ENCODE measurements at places on chromosomes 13 and 19.

GRCh38 chr19:45889210-45889885, 3.4 kb upstream of the IRF2BP1 start:
- no peak for DNase-seq

DNA sequence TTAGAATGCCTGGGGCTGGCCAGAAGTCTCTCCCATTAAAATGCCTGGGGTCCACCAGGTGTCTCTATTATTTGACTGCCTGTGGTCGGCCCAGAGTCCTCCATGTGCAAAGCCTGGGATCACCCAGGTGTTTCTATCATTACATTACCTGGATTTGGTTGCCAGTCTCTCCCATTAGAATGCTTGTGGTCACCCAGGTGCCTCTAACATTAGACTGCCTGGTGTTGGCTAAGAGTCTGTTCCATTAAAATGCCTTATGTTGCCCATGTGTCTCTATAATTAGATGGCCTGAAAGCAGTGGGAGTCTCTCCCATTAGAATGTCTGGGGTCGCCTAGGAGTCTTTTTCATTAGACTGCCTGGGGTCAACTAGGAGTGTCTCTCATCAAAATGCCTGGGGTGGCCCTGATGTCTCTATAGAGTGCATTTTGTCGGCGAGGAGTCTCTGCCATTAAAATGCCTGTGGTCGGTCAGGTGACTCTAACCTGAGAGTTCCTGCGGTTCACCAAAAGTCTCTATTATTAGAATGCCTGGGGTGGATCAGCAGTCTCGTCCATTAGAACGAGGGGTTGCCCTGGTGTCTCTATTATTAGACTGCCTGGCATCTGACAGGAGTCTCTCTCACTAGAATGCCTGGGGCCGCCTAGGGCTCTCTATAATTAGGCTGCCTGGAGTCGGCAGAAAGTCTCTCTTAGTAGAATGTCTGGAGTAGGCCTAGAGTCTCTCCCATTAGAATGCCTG, 1540.5 kb downstream of the UQCRFS1 start:
- DNase-seq, result no peak

DNA sequence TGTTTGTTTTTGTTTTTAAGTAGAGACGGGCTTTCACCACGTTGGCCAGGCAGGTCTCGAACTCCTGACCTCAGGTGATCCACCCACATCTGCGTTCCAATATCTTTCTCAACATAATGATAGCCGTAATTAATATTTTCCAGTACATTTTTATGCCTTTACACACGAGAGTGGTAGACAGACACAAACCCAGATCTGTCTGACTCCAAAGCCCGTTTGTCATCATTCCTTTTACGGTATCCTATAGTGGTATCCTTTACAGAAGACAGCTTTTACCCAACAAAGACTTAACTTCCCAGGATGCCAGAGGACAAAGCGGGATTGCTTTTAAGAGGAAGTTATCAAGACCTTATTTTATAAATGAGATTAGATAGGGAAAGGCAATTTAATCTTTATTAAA, 59.8 kb downstream of the IPO5 start:
- no peak for DNase-seq

DNA sequence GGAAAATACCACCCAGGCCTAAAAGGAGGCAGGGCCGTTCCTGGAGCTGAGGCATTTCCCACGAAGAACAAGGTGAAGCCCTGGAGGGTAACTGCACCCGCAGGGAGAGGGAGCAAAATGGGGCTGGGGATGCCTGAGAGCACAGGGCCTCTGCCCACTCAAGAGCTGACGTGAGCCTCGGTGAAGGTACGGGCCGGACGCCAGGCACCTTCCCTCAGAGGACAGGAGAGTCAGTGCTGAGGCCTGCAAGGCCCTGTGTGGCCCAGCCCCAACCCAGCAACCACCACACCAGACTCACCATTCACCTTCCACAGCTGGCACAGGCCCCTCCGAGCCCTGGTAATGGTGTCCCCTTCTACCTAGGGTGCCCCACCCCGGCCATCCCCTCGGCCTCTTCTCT, 36.3 kb downstream of the DNMT1 start:
- no peak for DNase-seq

DNA sequence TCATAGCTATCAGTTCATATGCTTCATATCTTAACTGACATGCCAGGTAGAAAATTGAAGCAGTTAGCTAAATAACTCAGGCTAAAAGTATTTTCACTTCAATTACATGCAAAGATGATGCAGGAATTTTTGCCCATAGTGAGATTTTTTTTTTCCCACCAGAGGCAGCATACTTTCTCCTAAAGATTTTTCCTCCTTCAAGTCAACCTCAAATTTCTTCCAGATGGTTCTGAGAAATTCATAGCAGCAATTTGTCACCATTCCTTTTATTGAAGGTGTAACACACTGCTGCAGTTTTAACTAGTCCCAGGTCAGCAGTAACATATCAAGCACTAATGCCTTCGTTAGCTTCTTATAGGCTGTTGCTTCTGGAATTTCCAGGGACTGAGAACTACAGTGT, 141.9 kb downstream of the SUCLA2 start:
- no peak for DNase-seq

GRCh38 chr13:112838842-112839117, 130.2 kb upstream of the MCF2L start:
- DNase-seq, result no peak

DNA sequence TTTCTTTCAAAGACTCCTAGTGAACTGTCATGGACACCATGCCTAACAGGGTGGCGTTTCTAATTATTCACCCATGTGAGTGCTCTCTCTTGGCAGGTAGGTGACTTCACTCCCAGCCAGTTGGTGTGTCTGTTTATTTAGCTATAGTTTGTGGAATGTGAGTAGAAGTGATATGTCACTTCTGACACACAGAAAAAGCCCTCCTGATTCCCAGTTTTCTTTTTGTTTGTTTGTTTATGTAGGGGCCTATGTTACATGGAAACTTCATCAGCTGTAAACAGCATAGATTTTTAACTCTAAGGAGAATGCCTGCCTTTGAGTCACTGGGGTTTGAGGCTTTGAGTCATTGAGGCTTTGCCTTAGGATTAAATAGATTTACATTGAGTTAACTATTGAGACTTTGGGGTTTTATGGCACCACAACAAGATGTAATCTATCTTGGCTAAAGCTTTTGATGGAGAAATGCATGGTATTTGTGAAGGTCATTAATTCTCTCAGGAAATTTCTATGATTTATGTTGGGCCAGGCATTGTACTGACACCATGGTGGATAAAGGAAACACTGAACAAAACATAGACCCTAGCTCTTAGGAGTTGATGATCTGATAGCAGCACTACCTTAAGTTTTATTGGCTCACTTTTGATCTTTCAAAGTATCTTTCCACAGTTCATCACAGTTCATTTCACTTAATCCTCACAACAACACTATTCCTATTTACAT, 45.3 kb downstream of the UFM1 start:
- DNase-seq, result no peak

DNA sequence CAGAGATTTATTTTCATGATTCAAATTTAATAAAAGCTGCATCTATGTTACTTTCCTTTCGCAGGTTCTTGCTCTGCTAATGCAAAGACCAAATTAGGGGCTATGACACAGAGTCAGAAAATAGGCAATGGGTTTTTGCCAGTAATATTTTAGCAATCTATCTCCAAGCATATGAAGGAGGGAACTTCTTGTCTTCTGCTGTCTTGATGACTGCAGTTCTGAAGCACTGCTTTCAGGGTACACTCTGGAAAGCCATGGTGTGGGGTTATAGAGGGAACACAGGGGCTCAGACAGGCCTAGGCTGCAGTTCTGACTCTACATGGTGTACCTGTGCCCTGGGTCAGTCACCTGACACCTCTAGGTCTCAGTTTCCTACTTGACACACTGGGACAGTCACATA, 263.4 kb downstream of the DNAJC15 start:
- no peak for DNase-seq

- DNase-seq, result no peak
These were observed 58.1 kb upstream of the KLF2 start for GRCh38 chr19:16266586-16266942.

GRCh38 chr13:39452834-39453233, 150.2 kb downstream of the LHFPL6 start:
- DNase-seq, result no peak

GRCh38 chr13:59112221-59112718, 1051.5 kb downstream of the DIAPH3 start:
- DNase-seq, result no peak

DNA sequence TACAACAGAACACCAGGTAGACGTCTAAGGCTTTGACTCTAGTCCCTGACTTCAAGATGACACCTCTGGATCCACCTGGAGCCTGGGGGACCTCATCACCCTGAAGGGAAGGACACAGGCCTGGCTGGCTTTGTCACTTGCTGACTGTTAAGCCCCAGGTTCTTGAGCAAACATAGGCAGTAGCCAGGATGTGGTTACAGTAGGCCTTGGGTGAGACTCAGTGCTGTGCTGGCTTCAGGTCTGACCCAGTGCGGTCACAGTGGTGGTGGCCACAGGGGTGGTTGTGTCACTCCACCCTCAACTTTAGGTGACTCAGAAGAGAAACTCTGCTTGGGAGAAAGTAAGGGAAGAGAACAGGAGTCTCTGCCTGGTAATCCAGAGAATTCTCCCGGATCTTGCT, 497.8 kb downstream of the UQCRFS1 start:
- DNase-seq, result no peak

DNA sequence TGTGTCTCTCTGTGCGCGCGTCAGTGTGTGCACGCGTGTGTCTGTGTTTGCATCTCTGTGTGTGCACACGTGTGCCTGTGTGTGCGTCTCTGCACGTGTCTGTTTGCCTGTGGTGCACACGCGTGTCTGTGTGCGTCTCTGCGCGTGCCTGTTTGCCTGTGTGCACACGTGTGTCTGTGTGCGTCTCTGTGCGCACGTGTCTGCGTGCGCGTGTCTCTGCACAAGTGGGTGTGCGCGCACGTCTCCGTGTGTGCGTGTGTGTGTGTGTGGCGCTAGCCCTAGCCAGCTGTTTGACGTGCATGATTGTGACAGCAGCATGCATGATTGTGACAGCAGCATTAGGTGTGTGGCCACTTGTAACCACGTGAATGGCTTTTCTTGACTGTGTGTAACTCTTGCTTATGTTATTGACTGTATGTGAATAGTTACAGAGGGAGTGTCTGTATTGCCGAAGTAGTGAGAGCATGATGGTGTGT, 31.1 kb downstream of the ZNF146 start:
- DNase-seq, result no peak

DNA sequence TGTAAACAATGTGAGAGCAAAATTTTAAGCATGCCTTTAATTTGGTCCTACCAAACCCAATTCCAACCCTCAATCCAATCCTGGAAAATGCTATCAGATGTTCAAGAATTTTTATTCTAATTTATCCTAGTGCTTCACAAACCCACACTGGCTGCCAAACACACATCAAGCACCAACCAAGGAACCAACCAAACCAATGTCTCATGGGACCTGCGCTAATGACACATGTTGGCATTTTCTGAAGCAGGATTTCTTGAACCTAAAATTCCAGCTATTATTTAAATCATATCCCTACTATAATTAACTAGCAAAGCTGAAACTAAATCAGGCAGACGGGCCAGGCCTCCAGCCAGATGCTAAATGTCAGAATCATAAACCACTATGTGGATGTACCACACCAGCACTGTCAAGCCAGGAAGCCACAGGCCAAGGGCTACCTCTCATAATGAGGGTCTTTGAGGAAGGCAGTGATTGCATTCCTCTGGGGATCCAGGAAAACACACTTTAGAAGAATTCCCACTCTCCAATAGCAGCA, 5.8 kb downstream of the LATS2 start:
- DNase-seq, result no peak

- DNase-seq, result no peak
These were observed 105.2 kb downstream of the INSR start for GRCh38 chr19:7188698-7189629.

GRCh38 chr19:50932018-50932689, 20.7 kb downstream of the KLK5 start:
- no peak for DNase-seq

DNA sequence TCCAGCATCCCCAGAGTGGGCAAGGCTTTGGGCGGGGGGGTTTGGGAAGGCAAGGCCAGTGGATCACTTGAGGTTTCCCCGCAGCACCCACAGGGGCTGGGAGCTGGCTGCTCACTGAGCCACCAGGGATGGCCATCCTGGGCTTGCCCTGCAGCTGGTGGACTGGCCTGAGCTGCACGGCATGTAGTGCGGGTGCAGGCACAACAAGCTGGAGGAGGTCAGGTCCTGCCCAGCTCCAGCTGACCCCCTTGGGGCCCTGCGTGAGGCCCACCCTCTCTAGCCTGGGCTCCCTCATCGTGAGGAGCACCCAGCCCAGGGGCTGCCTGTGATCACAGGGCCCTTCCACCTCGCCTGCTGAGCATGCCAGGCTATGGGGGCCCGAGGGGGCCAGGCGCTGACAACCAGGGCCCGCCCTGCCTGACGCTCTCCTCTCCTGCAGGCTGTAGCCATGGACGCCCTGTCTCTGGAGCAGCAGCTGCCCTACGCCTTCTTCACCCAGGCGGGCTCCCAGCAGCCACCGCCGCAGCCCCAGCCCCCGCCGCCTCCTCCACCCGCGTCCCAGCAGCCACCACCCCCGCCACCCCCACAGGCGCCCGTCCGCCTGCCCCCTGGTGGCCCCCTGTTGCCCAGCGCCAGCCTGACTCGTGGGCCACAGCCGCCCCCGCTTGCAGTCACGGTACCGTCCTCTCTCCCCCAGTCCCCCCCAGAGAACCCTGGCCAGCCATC, 22.9 kb downstream of the COMP start:
- DNase-seq, result no peak
